ENCODE measurements at places on chromosomes 2 and 18. TPM values are rescaled to one million over a fixed set of nuclear protein-coding genes. Genes with fewer than 3 reads are reported as not detected.
A peak's percentile ranks its signal among the peaks of the same experiment; 100 is the strongest.

DNA sequence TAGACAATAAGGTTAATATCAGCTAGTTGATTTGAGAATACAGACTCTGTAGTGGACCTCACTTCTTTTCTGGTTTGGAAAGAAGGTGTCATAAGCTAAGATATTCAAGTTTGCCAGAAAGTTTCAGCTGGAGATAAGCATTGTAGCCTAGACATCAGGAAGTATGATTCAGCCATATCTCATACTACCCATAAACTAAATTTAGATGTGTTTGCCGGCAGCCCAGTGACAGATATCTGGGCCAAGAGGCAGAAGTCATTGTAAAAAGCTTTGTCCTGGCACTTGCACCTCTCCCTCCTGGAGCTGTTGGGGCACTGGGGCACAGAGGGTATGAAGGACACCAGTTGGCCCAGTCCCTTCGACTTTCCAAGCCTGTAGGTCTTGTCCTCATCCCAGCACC, 128.0 kb downstream of the EPHA4 start:
- H3K4me3 ChIP-seq, result no peak overlapping the region
- no peak for DNase-seq
- no peaks in the 10 kb centered on the region for H3K27me3 ChIP-seq
- H3K36me3 ChIP-seq, result peaks cover 5% of the 10 kb centered on the region

GRCh38 chr2:42140496-42140895, 28.7 kb upstream of the EML4 start:
- no peak overlapping the region for H3K4me3 ChIP-seq
- peaks cover 9% of the 10 kb centered on the region for H3K4me1 ChIP-seq
- H3K27me3 ChIP-seq, result no peaks in the 10 kb centered on the region
- no peak overlapping the region for H3K27ac ChIP-seq

DNA sequence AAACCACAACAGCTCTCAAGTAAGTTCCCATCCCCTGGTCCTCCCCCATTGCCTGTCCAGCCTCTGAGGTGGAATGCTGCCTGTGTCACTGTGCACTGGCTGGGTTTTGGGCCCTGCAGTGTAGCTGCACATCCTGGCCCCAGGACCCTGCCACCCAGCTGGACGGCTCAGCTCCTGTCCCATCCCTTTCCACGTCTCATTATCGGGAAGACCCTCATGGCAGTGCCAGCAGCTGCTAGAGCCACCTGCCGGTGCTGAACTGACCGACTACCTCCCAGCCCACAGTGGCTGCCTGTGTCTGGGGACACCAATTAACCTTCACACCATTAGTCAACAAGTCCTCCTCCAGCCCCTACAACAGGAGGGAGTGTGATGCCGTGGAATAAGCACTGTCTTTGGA, 31.9 kb downstream of the ADCY3 start:
- no peak overlapping the region for H3K4me3 ChIP-seq
- H3K4me1 ChIP-seq, result no peaks in the 10 kb centered on the region
- H3K27me3 ChIP-seq, result no peaks in the 10 kb centered on the region
- no peaks in the 10 kb centered on the region for H3K36me3 ChIP-seq
- no peak overlapping the region for H3K27ac ChIP-seq

DNA sequence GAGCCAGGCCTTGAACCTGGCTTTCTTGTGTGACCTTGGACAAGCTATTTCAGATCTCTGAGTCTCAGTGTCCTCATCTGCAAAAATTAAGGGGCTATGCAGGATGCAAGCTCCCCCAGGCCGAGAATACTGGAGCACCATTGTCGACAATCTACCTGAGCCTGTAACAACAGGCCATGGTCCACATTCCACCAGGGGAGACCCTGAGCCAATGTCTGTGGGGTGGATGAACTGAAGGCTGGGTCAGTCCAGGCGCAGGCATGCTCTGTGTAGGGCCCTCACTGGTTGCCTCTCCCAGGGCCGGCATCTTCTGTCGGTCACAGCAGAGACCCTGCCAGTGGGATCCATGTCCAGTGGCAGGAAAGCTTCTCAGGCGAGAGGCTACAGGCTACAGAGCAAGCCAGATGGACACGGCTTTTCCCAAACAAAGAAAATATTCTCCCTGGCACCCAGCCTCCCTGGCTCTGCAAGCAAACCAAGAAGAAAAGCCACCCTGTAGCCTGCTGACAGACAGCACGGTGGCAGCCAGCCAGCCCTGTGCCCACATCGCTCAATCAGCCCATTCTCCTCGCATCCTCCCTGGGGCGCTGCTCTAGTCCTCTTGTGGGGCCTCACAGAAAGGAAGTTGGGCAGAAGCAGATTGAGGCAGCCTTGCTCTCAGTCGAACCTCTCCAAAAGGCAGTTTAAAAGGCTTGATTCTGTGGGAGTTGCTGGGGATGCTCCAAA, 48.7 kb upstream of the FZD7 start:
- H3K4me3 ChIP-seq, result no peak overlapping the region
- H3K4me1 ChIP-seq, result no peaks in the 10 kb centered on the region
- no peak overlapping the region for H3K27ac ChIP-seq
- no peak for DNase-seq

DNA sequence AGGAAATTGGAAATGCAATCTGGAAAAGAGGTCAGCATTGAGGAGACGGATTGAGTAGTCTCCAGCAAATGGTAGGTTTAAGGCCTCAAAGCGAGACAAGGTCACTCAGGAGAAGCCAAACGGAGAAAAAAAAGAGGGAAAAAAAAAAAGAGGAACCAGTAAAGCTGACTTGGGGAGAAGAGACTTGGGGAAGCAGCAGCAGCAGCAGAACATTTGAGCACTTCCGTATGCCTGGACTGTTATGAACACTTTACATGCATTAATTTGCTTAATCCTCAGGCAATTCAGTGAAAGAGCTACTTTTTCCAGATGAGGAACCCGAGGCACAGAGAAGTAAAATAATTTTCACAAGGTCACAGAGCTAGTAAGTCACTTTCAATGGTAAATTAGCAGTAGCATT, 81.3 kb downstream of the OSBPL6 start:
- H3K36me3 ChIP-seq, result no peaks in the 10 kb centered on the region
- no peaks in the 10 kb centered on the region for H3K4me1 ChIP-seq
- no peak for DNase-seq
- no peaks in the 10 kb centered on the region for H3K27me3 ChIP-seq
- no peak overlapping the region for H3K4me3 ChIP-seq

GRCh38 chr2:241904011-241904718, 34.6 kb downstream of the RTP5 start:
- peak; percentile 65 for DNase-seq
- H3K4me3 ChIP-seq, result no peak overlapping the region
- H3K4me1 ChIP-seq, result no peaks in the 10 kb centered on the region
- H3K27ac ChIP-seq, result no peak overlapping the region

- H3K4me3 ChIP-seq, result no peak overlapping the region
- no peaks in the 10 kb centered on the region for H3K27me3 ChIP-seq
- no peak for DNase-seq
- no peak overlapping the region for H3K27ac ChIP-seq
Observed at GRCh38 chr2:64192125-64192479, 47.9 kb upstream of the PELI1 start.

DNA sequence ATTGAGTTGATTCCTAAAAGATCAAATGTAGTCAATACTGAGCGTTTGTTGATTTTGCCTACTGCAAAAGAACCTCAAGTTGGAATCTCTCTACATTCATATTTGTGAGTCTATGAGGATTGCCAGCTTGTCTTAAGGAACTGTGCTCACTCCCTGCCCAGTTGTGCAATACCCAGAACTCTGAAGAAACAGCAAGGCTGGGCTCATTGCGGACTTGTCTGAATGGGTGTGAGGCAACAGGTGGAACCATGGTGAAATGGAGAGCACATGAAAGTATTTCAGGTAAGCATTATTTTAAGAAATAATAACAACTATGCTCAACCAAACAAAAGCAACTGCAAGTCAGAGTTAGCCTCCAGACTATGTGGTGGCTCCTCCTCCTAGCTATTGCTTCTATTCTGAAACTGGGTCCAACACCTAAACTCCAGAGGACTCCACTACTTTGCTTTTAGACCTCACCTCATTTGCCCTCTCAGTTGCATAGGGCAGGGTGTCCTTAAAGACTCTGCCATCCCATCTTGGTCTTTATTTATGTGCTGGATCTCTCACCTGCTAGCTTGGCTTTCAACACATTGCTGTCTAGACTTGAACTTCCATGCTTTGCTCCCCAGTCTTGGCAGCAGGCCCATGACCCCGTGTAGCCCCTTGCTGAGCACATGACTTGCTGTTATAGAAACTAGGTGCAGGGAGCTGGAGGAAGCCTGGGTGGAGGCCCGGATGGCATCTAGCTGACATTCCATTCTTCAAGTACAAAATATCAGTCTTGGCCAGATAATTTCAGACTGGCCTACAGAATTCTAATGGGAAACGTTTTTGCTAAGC, 94.8 kb upstream of the ARL5A start:
- H3K27me3 ChIP-seq, result no peaks in the 10 kb centered on the region
- DNase-seq, result peak; percentile 83
- no peaks in the 10 kb centered on the region for H3K36me3 ChIP-seq

- no peaks in the 10 kb centered on the region for H3K4me1 ChIP-seq
- no peak for DNase-seq
- H3K27ac ChIP-seq, result no peak overlapping the region
- no peak overlapping the region for H3K4me3 ChIP-seq
Observed at GRCh38 chr2:203061346-203061745, 46.7 kb downstream of the NBEAL1 start.

DNA sequence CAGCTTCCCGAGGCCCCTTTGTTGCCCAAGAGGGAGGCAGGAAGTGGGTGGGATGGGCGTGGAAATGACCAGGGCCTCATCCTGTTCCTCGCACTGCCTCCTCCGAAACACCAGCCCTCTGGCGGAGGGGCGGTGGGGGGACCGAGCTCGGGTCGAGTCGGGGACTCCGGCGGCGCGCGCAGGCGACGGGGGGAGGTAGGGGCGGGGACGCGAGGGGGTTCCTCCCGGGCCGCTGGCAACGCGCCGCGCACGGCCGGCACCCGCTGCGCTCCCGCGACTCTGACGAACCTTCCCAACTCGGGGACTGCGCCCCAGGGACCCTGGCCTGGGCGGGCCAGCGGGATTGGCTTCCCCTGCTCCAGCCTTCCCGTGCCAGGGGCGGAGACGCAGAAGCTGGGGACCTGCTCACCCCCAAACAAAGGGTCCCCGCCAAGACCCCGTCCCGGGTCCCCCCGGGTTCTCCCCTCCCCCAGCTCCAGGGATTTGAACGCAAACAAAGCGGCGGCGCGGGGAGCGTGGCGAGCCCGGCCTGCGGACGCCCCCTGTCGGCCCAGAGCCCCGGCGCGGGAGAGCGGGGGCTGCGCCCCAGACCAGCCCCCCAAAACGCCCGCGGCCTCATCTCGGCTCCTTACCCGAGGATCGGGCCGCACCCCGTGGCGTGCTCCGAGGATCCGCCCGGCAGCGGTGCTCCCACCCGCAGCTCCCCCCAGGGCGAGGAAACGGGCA, 1.2 kb downstream of the SEMA4C start:
- DNase-seq, result peak; percentile 95
- peak overlapping the region; percentile 96 for H3K4me3 ChIP-seq
- H3K27me3 ChIP-seq, result no peaks in the 10 kb centered on the region
- peak overlapping the region; percentile 81 for H3K27ac ChIP-seq
- H3K4me1 ChIP-seq, result no peaks in the 10 kb centered on the region
- peaks cover 11% of the 10 kb centered on the region for H3K36me3 ChIP-seq

GRCh38 chr18:41681138-41681880, 273.7 kb upstream of the PIK3C3 start:
- no peak for DNase-seq
- H3K4me1 ChIP-seq, result no peaks in the 10 kb centered on the region
- no peaks in the 10 kb centered on the region for H3K27me3 ChIP-seq
- no peaks in the 10 kb centered on the region for H3K36me3 ChIP-seq
- no peak overlapping the region for H3K4me3 ChIP-seq
- no peak overlapping the region for H3K27ac ChIP-seq

- DNase-seq, result no peak
- no peaks in the 10 kb centered on the region for H3K27me3 ChIP-seq
- H3K36me3 ChIP-seq, result no peaks in the 10 kb centered on the region
- H3K27ac ChIP-seq, result no peak overlapping the region
- no peak overlapping the region for H3K4me3 ChIP-seq
- H3K4me1 ChIP-seq, result no peaks in the 10 kb centered on the region
Observed at GRCh38 chr2:32926708-32927084, 20.1 kb upstream of the LTBP1 start.

DNA sequence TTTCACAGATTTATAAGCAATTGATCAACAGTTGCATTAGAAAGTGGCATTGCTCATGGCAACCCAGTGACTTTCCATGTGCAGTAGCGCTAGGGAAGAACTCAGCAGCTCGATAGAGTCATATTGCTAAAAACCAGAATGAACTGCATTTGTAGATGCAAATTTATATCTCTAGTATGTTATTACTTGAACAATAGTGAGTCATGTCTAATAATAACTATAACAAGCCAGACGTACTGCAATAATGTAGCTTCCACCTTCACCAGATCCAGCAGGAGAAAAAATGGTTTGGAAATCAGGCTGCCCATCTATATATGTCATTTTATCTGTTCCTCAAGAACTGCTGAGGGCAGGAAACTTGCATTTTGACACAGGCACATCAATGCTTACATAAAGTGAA, 66.5 kb upstream of the FIGN start:
- H3K4me1 ChIP-seq, result peaks cover 4% of the 10 kb centered on the region
- DNase-seq, result no peak
- H3K27ac ChIP-seq, result no peak overlapping the region

GRCh38 chr18:58495634-58496033, 133.3 kb downstream of the ALPK2 start:
- H3K27me3 ChIP-seq, result no peaks in the 10 kb centered on the region
- H3K4me1 ChIP-seq, result no peaks in the 10 kb centered on the region
- H3K27ac ChIP-seq, result no peak overlapping the region
- no peak overlapping the region for H3K4me3 ChIP-seq
- no peak for DNase-seq

DNA sequence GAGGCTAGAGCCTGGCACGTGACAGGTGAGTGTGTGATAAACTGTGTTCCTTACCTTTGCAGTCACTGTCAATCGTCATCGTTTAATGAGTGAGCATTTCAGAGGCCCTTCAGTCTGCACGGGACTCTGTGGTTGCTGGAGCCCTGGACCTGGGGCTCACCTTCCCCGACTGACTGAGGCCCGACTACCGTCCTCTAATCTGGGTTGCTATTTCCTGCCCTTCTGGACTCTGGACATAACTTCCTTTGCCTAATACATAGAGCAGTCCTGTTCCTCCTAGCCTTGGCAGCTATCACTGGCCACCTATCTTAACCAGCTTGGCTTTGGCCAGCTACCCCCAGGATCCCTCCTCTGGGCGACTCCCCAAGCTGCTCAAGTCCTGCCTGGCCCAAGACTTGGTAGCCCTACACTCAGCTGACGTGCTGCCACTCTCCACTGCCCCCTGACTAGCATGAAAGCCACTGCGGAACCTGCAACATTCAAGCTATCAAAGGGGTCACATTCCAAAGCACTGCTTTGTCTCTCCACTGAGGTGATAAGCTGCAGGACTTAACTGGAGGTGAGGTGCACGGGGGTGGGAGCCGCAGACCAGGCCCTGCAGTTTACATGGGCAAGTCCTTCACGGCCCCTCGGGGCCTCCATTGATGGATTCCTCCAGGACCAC, 11.1 kb upstream of the RAB17 start:
- H3K36me3 ChIP-seq, result no peaks in the 10 kb centered on the region
- H3K27ac ChIP-seq, result no peak overlapping the region
- peaks cover 2% of the 10 kb centered on the region for H3K4me1 ChIP-seq
- H3K27me3 ChIP-seq, result no peaks in the 10 kb centered on the region
- H3K4me3 ChIP-seq, result no peak overlapping the region

The MERTK gene
- polyA plus RNA-seq, result 9.6 TPM

The VRK2 gene
- polyA plus RNA-seq, result 11.2 TPM

The WDR35 gene
- 1.9 TPM for polyA plus RNA-seq

The CCDC74B gene
- polyA plus RNA-seq, result 5.6 TPM

The RAB31 gene
- polyA plus RNA-seq, result 57.6 TPM

The TUBA3E gene
- 1.3 TPM for polyA plus RNA-seq

The CFAP221 gene
- 0.18 TPM for polyA plus RNA-seq

The G6PC2 gene
- not detected for polyA plus RNA-seq

The RTP5 gene
- polyA plus RNA-seq, result not detected

The SAG gene
- polyA plus RNA-seq, result not detected

The PIEZO2 gene
- polyA plus RNA-seq, result 0.50 TPM

The PARD6G gene
- 1.8 TPM for polyA plus RNA-seq
